Activated naive CD4-positive, alpha-beta T cell (primary cell): ENCODE measurements at places on chromosomes 5 and 9.

DNA sequence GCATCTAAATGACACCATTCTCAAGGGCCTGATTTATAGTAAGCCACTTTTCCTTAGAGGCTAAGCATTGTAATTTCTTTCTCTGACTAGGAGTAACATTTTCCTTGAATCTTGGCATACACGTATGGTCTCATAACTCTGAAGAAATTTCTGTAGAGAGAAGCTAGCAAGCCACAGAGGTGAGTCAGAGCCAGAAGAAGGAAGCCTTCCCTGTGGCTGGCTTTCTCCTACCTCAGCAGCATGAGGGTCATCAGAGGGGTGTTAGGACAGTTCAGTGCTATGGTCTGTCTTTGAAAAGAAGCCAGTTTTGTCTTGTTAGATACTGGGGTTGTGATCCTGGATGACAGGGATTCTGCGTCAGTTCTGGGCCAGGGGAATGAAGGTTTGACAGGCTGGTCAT is 3.2 kb downstream of the SNX30 start:
- DNase-seq, result no peak

DNA sequence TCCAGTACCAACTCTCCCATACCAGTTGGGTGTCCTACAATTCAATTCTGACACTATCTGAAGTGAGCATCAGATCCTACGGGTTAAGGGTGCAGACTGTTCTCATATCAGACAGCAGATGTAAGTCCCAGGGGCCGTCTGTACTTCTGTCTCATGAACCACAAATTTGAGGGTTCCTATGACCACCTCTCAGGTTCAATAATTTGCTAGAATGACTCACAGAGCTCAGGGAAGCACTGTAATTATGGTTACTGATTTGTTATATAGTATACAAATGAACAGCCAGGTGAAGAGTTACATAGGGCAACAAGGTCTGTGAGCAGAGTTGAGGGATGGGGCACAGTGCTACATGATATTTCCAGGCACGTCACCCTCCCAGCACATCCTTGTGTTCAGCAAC is 499.1 kb downstream of the DMAC1 start:
- no peak for DNase-seq

- DNase-seq, result no peak
These were observed 2.1 kb downstream of the BTNL9 start for GRCh38 chr5:181042036-181042713.

- DNase-seq, result no peak
These were observed 42.6 kb upstream of the NPR3 start for GRCh38 chr5:32668552-32668951.

DNA sequence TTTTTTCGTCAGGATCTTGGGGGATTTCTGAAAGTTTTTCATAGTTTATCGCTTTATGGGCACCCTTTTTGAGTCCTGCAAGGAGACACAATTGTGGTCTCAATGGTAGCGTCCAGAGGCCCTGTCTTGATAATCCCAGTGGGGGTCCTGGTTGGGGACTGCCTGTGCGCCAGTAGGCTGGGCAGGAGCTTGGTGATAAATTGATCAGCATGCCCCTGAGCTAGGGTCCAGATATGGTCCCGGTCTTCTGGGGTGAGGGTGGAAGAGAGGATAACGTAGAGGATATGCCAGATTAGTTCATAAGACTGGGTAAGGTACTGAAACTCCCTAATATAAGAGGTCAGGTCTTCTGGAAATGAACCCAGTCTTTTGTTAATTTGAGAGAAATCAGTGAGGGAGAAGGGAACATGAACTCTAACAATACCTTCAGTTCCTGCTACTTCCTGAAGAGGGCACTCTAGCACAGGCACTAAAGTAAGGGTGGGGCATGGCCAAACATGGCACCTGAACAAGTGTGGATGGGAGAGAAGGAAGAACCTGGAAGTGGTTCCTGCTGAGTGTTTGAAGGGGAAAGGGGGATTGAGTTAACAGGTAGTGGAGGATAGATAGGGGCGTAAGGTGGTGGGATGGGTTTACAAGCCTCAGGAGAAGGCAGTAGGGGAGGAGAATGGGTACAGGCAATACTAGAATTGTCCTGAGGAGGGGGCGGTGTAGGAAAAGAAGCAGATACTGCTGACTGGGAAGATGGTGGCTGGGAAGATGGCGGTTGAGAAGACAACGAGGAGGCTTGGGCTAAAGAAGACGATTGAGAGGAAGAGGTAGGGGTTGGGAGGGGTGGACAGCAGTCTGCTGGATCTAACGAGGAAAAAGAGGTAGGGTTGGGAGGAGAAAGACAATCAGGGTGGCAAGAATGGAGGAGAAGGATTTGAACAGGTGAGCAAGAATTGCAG is 33.8 kb upstream of the ANXA2R start:
- DNase-seq, result no peak

GRCh38 chr5:88480801-88481499 is 212.3 kb upstream of the TMEM161B start:
- no peak for DNase-seq

GRCh38 chr5:140481758-140482157 is 65.7 kb upstream of the EIF4EBP3 start:
- no peak for DNase-seq

- DNase-seq, result no peak
These were observed 36.7 kb downstream of the OLFML2A start for GRCh38 chr9:124813501-124814163.

- no peak for DNase-seq
These were observed 460.7 kb upstream of the MEF2C start for GRCh38 chr5:89343666-89344065.

- no peak for DNase-seq
These were observed 10.8 kb downstream of the NFIB start for GRCh38 chr9:14303100-14303499.

DNA sequence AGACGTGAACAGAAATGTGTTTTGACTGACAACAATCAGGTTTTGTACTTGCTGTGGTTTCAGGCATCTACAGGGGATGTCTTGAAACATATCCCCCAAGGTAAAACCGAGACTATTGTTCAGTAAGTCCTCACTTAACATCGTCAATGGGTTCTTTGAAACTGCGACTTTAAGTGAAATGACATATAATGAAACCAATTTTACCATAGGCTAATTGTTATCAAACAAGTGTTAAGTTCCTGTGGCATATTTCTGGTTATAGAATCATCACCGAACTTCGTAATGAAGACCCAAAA is 16.4 kb upstream of the OMD start:
- no peak for DNase-seq

DNA sequence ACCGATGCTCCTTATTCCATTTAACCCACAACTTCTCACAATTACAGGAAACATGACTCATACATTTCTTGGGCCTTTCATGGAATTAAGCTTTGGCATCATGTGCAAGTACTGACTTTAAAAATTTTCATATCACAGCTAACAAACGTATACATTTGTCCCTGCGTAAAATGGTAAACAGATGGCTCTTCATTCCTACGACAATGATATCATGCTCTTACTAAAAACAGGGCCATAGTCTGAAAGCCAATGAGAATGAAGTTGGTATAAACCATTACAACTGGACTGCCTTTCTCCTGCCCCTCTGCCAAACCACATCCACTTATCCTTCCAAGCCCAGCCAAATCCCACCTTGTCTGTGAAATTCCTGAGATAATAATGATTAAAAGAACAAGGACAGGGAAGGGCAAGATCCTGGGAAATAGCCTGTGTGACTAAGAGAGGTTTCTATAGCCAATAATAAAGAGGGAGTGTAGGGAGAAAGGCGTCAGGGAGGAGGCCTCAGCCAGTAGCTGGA is 44.9 kb upstream of the ZNF366 start:
- DNase-seq, result no peak

DNA sequence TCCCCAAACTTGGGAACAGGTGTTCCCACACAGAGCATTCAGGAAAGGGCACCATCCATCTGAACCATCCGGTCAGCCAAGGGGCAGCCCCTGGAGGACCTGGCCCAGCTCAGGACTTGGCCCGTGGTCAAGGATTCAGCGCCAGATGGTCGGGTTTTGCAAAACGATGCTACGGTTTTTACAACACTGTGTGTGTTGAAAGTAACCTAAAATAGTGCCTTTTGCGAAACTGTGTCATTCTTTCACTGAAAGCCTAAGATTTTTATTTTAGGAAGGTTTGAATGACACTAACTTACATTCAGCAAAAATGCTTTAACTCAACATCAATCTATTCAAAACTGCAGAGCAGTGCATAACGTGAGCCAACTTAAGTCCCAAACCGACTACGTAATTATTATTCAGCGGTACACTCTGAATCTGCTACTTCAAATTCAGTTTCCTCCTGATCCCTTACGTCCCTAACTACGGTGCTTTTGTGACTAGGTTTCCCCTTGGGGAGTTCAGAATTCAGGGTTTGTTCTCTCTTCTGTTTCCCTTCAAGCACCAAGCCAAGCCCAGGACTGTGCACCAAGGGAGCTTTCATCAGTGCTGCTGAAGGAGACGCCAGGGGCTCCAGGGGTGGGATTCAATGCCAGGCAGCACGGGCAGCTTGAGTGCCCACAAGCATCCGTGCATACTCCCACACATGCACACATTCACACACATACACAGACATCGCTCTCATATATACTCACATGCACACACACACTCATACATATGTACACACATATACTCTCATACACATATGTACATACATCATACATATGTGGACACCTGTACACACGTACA is 25.8 kb downstream of the LPCAT1 start:
- DNase-seq, result no peak

DNA sequence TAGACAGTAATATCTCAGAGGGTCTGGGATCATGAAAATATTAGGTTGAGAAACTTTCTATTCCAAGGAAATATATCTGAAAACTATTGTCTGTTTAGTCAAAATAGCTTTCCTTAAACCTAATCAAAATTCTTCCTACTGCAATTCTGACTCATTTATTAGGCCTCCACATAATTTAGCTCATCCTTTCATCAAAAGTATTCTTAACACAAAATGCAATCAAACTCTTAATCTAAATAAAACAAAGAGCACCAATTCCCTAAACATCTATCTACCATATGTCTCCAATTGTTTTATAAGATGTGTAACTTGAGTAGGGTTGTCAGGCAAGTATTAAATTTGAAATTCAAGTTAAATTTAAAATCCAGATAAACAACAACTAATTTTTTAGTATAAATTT is 142.1 kb downstream of the PLK2 start:
- no peak for DNase-seq
